AG08395 (cell line): ENCODE measurements at places on chromosomes 6 and 20.

GRCh38 chr6:154399097-154399496, 42.5 kb upstream of the IPCEF1 start:
- DNase-seq, result peak; percentile 66

- no peak for DNase-seq
These were observed 382.4 kb downstream of the PKHD1 start for GRCh38 chr6:51704932-51705540.

- no peak for DNase-seq
These were observed 4.9 kb upstream of the TBXT start for GRCh38 chr6:166172546-166172945.

- DNase-seq, result no peak
These were observed 81.6 kb downstream of the PXDC1 start for GRCh38 chr6:3669916-3670315.

DNA sequence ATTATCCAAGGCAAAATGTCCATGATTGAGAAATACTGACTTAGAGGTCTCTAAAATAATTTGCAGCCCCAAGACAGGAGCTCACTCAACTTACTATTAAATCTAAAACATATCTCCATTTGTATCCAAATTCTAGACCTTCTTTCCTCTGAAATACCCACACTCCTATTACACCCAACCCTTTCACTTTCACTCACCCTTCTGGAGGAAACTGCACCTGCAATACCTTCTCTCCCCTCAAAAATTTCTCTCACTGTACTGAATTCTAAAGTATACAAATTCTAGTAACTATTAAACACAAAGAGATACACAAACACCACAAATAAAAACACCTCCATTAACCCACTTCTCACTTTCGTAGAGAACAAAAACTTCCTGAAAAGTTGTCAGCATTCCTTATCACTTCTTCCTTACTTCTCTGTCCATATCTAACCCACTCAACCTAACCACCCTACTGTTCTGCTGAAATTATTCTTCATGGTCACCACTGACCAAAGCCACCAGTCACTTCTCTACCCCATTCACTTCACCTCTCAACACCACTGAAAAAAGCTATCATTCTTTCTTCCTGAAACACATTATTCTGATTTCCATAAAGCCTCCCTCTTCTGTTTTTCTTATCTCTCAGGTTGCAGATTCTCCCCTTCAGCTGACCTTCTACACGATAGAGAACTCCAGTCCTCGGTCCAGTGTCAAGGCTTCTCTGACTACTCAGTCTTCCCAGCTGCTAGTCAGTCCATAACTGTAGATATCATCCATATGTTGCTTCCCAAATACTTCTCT, 12.0 kb downstream of the LMBRD1 start:
- no peak for DNase-seq

DNA sequence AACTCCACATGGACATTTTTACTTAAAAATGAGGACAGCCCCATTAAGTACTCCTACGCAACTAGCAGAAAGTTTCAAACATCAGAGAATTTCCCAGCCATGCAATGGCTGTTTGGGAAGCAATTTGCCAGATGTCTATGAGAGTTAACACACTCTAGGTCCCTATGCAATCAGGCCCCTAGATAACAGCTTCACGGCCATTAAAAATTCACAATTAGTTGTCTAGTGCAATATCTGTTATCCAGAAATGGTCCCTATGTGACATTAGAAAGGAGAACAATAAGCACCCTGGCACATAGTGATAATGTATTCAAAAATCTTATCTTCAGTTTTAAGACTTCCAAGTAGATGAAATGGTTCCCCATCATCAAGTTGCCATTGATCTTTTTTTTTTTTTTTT, 174.3 kb upstream of the NRSN1 start:
- DNase-seq, result no peak

- DNase-seq, result no peak
These were observed 36.0 kb downstream of the ADNP start for GRCh38 chr20:50895111-50895830.

GRCh38 chr20:2151858-2152281, 50.2 kb downstream of the STK35 start:
- DNase-seq, result peak; percentile 87

DNA sequence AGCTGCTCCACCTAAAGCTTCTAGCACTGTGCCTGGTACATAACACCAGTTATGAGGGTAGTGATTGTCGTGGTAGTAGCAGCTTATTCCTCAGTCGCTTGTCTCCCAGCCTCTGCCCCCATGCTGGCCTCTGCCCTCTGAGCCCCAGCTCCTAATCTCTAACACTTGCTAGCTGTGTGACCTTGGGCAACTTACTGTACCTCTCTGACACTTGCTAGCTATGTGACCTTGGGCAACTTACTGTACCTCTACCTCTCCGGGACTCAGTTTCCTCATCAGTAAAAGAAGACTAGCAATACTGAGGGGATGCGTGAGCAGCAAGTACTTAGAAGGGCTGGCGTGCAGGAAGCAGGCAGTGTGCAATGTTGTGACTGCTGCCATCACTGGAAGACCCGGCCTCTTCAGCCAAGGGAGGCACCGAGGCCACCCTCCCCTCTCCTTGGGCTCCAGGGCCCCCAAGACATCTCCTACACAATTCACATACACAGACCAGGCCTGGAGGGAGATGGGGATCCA, 9.9 kb downstream of the MDFI start:
- no peak for DNase-seq

DNA sequence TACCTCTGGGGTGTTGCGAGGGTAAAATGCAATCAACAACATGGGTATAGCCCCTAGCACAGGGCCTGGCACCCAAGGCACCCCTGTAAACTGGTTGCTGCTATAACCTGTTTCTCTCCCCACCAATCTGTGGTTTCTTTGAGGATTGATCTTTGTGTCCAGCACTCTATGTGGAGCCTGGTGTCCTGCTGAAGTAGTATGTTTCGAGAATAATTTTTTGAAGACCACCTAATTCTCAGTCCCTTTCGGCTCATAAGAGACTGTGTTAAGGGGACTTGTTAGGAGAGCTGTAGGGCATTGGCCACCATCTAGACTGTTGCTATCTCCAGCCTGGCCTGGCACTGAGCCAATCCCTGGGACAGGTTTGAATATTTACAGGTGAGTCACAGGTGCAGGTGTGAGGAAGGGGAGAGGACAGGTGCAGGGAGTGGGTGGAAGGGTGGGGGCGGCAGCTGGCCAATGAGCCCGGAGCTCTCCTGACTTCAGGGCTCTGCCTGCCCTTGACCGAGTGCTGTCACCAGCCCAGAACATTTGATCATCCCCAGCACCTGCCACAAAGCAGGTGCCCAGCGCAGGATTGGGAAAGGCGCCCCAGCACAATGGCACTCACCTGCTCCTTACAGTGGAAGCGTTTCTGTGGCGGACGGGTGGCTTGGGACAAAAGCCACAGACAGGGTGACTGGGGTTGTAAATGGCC, 8.1 kb upstream of the C20orf144 start:
- no peak for DNase-seq

- no peak for DNase-seq
These were observed 60.0 kb downstream of the CD83 start for GRCh38 chr6:14177413-14178082.

DNA sequence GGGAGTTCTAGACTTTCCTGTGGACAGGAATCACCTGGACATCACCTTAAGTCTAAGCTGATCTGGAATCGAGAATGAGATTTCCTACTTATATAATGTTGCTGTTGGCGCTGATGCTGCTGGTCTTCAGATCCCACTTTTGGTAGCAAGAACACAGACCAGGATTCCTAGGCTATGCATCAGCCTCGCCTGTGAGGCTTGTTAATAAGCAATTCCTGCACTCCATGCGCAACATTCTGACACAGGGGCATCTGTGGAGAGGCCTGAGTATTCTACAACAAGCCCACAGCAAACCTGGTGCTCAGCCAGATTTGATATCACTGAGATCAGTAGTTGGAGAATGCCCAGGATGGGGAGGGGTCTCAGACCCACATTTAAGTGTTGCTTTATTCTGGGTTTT, 52.0 kb upstream of the TRIM26 start:
- no peak for DNase-seq

DNA sequence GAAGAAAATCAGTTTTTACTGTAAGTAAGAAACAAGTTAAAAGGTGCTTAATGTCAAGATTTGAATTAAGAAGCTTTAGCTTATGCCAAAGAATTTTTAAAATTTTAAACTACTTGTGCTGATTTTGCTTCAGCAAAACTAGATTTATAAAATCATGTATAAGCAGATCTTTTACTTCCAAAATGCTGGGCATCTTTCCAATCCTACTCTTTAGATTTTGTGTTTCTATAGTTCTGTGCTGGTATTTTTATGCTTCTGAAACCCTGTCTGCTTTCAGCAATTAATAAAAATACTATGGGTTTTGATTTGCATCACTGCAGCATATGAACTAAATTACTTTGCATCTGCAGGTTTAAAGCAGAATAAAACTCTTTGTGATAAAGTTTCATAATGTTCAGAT, 238.6 kb upstream of the RNF217 start:
- DNase-seq, result no peak

DNA sequence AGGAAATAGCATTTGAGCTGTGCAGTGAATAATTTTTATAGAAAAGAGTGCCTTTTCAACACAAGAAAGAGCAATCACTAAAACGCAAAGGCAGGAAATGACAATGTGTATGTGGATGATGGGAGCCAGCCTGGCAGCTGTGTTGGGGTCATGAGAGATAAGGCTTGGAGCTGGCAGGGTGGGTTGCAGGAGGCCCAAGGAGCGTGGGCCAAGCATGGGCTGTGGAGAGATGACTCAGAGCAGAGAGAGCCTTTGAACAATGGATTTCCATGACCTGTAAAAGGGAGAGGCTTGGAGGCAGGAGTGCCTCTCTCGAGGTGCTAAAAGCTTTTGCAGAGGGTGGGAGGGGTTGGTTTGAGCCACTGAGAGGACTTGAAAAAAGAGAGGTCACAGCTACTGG, 6.6 kb upstream of the TBC1D7 start:
- DNase-seq, result no peak

- DNase-seq, result peak; percentile 41
These were observed 102.2 kb upstream of the ADGRF1 start for GRCh38 chr6:47144306-47144705.

- peak; percentile 79 for DNase-seq
These were observed 21.0 kb downstream of the JPH2 start for GRCh38 chr20:44166008-44166407.

DNA sequence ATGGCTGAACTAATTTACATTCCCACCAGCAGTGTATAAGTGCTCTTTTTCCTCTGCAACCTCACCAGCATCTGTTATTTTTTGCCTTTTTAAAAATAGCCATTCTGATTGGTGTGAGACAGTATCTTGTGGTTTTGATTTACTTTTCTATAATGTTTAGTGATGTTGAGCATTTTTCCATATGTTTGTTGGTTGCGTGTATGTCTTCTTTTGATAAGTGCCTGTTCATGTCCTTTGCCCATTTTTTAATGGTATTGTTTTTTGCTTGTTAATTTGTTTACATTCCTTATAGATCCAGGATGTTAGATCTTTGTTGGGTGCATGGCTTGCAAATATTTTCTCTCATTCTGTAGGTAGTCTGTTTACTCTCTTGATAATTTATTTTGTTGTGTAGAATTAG, 169.9 kb downstream of the PRL start:
- no peak for DNase-seq

DNA sequence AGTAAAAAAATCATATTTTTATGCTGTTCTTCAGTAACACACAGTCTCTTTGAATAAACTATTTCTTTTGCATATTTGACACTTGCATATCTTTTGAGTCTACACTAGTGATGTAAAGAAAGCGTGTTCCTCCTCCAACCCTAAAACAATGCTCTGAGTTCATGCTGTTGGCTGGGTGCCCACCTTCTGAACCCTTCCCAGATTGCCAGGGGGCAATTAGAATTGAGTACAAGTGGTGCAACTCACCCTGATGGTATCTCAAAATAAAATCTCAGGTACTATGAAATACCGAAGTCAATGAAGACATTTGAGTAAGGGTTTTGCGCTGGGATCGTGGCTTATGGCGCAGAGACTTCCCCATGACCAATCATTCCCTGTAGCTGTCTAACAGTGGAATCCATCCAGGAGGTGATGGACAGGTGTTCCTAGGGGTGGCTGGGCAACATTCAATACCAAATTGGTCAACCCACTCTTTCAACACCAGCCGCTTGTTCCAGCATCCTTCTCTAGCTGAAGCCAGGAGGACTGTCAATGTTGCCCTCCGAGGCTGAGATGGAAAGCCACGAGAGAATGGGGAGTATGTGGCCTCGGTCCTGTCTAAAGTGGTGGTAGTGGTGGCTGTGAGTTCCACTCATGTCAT, 94.4 kb upstream of the ZNFX1 start:
- DNase-seq, result no peak

DNA sequence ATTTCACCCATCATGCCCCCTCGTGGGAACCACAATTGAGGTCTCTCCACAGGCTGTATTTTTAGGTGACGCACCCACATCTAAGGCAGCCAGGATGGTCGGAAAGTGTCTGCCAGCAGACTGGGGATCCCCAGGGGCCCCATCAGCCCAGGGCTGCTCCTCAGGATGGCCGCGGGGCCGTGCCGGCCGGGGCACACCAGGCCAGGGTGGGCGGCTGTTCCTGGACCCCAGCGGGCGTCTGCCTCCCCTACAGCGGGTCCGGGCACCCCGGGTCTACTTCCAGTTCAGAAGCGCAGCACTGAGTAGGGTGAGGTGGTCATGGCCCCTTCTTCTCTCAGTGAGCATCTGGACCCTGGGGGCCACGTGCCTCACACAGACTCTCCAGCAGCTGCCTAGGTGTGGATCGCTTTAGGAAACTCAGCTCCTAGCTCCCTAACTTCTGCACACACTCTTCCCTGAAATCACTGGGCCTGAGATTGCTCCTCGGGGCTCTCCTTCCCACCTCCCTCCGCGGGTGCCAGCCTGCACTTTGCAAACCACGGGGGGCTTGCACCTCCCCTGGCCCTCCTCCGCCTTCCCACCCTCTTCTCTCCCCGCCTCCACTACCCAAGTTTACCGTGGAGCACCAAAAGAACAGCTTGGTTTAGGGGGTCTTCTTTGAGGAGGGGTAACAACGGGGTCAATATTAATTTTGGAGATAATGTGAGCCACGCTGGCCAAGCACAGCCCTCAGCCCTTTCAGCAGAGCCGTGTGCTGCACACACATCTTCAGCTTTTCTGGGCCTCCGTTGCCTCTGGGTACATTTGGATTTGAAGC, 14.2 kb upstream of the FOXC1 start:
- no peak for DNase-seq

DNA sequence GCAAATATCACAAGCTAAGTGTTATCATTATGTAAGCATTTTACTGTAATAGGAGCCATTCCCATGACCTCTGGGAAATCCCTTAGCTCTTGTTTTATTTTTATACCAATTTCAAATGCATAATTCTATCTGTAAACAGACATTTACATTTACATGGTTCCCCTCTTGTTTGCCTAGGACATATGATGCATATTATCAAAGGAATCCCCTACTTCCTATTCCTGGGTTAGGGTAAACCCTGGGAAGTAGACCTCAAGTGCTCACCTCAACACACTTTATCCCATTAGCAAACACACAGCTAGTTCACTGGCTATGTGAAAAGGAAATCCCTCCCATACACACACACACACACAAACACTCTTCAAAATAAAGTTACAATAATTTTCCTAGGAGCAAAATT, 27.1 kb downstream of the PDE10A start:
- no peak for DNase-seq

GRCh38 chr6:27838945-27839625, 73.1 kb downstream of the OR2B2 start:
- no peak for DNase-seq
